Hematopoietic multipotent progenitor cell treated with erythropoietin and hydrocortisone succinate and interleukin-3 and kit ligand, for 8 days (in vitro differentiated cells): ENCODE measurements at places on chromosomes 13 and 19.

- no peak for DNase-seq
Observed at GRCh38 chr19:45471111-45471930, 3.5 kb downstream of the FOSB start.

- no peak for DNase-seq
Observed at GRCh38 chr19:518598-519231, 11.4 kb downstream of the TPGS1 start.

- peak; percentile 93 for DNase-seq
Observed at GRCh38 chr19:10808937-10809649, 26.9 kb downstream of the TMED1 start.

GRCh38 chr13:78129359-78129758 is 210.7 kb upstream of the EDNRB start:
- DNase-seq, result no peak

DNA sequence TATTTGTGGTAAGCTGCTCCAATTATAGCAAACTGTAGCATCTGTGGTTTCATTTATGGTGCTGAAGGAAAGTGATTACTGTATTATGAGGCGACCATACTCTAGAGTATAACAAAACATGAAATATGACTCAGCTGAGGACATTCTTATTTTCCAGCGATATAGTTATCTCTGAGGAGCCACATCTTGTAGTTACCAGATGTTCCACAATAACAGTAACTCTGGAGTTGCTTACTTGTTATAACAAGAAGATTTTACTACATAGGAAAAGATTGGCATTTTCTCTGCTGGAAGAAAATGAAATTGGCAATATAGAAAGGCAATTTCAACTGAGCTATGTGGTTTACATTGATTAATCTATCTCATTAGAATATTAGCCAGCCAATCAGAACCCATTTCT is 1634.2 kb downstream of the PCDH9 start:
- peak; percentile 15 for DNase-seq

DNA sequence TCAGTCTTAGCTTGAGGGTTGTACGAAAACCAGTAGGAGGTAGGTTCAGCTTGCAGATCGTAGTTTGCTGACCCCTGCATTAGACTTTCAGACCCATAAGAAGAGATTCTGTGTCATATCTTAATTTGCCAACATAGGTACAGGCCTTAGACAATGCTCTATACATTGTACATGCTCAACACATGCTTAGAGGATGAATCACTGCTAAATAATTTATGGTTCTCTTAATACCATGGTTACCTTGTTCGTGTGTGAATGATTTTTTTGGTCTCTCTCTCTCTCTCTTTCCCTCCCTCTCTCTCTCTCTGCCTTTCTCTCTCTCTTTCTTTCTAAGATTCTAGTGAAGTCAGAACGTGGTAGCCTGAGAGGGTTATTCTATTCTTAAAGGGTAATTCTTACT is 112.2 kb downstream of the FGF14 start:
- DNase-seq, result no peak

- no peak for DNase-seq
Observed at GRCh38 chr13:95703576-95703975, 26.6 kb downstream of the DNAJC3 start.

- DNase-seq, result no peak
Observed at GRCh38 chr19:6056801-6057650, 53.3 kb downstream of the RFX2 start.

DNA sequence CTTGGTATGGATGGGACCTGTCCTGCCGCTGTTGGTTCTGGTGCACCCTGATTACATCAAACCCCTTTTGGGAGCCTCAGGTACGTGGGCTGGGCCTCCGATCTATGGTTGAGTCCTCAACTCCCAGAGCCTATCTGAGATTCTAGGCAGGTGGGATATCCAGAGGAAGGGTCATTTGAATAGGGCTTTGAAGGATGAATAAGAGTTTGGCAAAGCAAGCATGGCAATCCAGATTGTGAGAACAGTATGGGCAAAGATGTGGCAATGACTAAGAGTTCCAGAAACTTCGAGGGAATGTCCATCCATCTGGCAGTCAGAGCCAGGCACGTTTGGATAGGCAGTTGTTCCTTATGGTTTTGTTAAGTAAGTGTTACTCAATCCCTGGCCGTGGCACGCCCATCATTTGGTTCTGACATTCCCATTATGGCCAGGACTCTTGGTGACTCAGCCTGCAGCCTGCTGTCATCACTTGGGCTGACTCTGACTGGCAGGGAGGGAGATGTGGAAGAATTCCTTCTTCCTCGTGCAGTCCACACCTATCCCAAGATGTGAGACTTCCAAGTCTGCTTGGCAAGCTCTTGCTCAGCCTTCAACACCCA is 21.5 kb downstream of the CYP4F22 start:
- DNase-seq, result no peak

GRCh38 chr19:15015946-15016542 is 33.2 kb upstream of the CASP14 start:
- DNase-seq, result no peak

GRCh38 chr13:99051768-99052455 is 74.0 kb upstream of the DOCK9 start:
- DNase-seq, result no peak

GRCh38 chr13:25291691-25292090 is 4.4 kb upstream of the MTMR6 start:
- DNase-seq, result no peak

- no peak for DNase-seq
Observed at GRCh38 chr13:102645701-102646100, 48.9 kb downstream of the TPP2 start.

- DNase-seq, result no peak
Observed at GRCh38 chr19:29672933-29673336, 7.7 kb downstream of the PLEKHF1 start.

- DNase-seq, result peak; percentile 50
Observed at GRCh38 chr19:47445937-47446402, 25.7 kb downstream of the SLC8A2 start.

DNA sequence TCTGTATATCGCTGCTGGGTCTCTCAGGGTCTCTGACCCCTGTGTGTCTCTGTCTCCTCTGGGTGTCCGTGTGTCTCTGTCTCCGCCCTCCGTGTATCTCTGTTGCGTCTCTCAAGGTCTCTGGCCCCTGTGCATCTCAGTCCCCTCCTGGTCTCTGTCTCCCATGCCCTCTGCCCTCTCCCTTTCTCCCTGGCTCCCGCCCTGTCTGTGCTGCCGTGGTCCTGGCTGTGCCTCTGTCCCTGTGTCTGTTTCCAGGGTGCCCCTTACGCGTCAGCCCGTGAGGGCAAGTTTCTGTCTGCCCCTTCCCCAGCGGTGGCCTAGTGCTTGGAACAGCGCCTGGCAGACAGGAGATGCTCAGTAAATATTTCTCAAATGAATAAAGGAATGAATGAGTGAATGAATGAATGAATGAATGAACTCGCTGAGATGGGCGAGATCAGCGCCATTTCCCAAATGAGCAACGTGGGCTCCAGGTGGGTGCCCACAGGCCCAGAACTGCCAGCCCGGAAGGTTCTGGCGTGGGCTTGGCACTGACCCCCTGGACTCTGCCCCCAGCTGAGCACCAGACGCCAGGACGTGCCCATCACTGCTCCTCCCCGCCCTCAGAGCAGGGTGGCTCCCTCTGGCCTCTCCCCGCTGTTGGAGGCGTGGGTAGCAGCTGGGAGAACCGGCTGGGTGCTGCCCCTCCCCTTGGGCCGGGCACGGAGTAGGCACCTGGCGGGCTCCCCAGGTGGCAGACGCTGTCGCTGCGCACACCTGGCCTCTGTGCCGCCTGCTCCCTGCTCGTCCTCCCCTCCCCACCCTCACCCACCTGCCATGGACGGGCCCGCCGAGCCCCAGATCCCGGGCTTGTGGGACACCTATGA is at the start of gene SULT2B1:
SULT2B1 (plus strand) TSS at position 736 of the 866 bp plus-strand sequence; CDS start at position 817, 81 bp downstream.
- no peak for DNase-seq
